ENCODE measurements at places on chromosomes 1 and 21.
A peak's percentile ranks its signal among the peaks of the same experiment; 100 is the strongest.

GRCh38 chr1:2591581-2592261, 5.1 kb downstream of the PRXL2B start:
- no peak for DNase-seq

DNA sequence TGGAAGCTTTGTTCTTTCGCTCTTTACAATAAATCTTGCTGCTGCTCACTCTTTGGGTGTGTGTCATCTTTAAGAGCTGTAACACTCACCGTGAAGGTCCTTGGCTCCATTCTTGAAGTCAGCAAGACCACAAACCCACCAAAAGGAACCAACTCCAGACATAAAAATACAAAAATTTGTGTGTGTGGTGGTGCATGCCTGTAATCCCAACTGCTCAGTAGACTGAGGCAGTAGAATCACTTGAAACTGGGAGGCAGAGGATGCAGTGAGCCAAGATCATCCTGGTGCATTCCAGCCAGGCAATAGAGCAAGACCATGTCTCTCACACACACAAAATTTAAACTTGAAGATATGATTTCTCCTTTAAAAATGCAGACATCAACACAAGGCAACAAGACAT, 1431.7 kb upstream of the B3GALT2 start:
- no peak for DNase-seq

DNA sequence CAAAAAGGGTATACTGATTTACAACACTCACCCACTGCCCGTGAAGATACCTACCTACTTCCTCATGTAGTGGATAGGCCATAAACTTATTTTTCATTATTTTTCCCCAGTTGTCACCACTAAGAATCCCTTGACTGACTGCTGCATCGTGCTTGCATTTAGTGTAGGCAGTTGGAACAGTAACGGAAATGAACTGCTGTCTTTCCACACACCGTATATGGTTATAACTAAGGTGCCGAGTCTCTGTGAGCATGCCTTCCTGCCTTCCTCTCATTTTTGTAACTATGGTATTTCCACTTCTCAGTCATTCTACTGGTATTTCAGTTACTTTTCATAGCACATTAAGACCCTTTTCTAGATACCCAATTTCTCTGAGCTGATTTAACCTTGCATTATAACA, 36.4 kb downstream of the SLC35F3 start:
- no peak for DNase-seq

GRCh38 chr21:33682992-33683627, 40.8 kb downstream of the ITSN1 start:
- peak; percentile 14 for DNase-seq

DNA sequence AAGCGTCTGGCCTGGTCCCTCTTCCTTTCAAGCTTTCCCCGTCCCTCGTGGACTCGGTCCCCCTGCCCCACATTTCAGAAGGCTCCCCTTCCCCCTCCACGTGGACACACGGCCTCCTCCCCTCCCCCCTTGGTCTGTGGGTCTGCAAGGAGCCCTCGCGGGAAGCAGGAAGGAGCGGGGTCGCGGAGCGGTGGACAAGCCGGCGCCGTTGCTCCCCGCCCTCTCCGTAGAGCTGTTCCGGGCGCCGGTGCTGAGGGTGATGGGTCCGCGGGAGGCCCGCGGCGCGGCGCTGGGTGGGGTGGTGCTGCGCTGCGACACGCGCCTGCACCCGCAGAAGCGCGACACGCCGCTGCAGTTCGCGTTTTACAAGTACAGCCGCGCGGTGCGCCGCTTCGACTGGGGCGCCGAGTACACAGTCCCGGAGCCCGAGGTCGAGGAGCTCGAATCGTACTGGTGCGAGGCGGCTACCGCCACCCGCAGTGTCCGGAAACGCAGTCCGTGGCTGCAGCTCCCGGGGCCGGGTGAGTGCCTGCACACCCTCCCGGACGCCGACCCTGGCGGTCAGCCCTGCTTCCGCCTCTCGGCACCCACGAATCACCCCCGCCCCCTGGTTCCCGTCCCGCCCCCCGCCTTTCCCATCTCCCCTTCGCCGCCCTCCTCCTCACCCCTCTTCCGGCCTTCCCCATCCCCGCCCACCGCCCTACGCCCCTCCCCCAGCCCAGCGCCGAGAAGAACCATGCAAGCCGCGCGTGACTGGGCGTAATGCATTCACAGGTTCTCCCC, 5.3 kb downstream of the FCRLB start:
- DNase-seq: peak; percentile 95

DNA sequence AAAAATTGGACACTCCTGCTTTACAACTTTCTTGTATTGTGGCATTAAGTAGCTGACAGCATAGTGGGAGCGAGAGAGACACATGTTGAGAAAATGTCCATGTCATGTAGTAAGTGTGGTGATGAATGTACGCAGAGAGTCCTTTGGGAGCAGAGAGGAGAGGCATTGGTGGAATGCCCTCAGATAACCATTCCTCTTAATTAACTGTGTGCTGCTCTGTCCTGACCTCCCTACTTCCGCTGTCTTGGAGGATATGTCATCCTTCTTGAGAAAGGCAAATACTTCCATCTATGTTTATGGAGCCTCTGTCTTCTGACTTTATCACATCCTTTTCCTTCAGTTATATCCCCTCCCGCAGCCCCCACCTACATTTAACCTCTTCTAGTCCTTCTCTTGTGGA, 38.4 kb downstream of the F3 start:
- DNase-seq: no peak

DNA sequence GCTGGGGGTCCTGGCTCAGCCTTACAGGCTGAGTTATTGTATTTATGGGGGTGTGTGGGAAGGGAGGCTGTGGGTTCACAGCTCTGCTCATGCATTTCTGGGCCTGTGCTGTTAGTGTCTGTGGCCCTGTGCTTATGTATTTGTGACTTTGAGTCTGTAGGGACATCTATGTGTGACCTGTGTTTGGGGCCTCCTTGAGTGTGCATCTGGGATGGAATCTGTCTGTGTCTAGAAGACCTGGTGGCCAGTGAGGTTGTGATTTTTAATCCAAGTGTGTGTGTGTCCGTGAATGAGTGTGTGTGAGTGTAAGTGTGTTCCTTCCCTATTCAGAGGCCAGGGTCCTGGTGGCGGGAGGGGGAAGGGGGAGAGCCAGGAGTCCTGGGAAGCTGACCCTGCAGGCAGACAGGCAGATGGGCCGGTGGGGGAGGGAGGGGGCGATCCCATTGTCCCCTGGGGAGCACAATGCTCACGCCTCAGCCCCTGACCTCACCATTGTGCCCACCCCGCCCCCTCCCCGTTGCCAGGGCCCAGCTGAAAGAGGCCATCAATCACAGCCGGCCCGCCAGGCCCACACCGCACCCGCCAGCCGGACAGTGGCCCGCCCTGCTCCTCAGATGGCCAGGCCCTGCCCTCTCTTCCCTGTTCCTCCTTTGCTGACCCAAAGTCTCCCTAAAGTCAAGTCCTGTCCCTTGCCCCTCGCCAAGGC, 19.6 kb downstream of the SLC27A3 start:
- no peak for DNase-seq

- DNase-seq: no peak
Observed at GRCh38 chr1:45629035-45629434, 5.2 kb upstream of the CCDC17 start.

DNA sequence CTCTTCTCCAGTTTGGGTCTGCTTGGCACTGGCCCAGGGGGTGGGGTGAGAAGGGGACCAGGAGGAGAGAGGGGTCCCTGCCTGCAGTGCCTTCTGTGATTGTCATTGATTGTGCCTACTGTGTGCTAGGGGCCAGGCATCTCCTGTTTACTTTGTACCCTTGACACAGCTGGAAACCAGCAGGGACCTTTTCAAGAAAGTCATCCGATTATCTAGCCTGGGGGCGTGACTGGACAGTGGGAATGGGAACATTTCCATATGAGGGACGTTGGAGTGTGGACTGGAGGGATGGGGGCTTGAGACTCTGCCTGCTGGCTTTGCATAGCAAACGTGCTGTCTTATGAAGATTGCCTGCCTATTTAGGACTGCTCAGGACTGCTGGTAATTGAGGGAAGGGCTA, 19.8 kb upstream of the DMBX1 start:
- DNase-seq: no peak

GRCh38 chr1:164560556-164560955, 1.6 kb downstream of the PBX1 start:
- DNase-seq: peak; percentile 37

DNA sequence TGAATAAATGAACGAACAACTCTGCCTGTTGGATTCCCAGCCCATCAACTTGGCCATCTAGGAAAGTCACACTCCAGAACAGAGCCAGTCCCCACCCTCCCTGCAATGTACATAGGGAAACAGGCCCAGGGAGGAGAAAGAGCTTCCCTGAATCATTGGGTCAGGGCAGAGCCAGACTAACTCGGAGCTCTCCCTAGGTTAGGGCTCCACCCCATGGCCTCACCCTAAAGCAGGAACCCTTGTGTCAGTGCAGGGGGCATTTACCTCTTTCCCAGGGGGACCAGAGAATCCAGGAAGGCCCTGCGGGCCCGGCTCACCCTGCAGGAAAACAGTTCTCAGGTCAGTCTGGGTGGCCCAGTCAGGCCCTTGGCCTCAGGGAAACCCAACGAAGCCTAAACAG, 11.6 kb downstream of the COL9A2 start:
- DNase-seq: peak; percentile 51

DNA sequence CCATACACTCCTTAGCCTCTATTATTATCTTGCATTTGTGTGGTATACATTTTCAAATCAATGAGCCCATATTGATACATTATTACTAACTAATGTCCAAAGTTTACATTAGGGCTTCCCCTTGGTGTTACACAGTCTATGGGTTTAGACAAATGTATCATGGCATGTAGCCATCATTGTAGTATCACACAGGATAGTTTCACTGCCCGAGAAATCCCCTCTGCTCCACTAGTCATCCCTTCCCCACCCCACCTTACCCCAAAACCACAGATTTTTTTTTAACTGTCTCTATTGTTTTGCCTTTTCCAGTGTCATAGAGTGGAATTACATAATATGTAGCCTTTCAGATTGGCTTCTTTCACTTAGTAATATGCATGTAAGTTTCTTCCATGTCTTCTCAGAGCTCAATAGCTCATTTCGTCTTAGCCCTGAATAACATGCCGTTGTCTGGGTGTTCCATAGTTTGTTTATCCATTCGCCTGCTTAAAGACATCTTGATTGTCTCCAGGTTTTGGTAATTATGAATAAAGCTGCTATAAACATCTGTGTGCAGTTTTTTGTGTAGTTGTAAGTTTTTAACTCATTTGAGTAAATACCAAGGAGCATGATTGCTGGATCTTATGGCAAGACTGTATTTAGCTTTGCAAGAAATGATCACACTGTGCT, 86.4 kb upstream of the LYST start:
- peak; percentile 41 for DNase-seq

- DNase-seq: no peak
Observed at GRCh38 chr1:185987611-185988321, 253.6 kb downstream of the HMCN1 start.

DNA sequence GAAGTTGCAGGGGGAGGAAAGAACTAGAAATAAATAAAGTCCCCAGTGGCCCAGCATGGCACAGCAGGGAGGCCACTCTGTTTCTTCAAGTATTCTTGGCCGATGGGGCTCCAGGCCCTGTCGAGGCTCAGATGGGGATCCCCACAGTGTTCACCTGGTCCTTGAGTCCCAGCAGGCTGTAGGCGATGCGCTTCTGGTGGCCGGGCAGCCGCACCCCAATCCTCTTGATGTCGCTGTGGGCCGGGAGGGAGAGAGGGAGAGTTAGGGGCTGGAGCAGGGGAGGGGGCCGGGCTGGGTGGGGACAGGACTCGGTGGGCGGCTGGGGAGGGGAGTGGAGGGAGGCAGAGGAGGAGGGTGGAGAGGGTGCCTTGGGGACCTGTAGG, 30.8 kb downstream of the EPHA2 start:
- no peak for DNase-seq

GRCh38 chr1:185439727-185440415, 122.8 kb upstream of the IVNS1ABP start:
- peak; percentile 15 for DNase-seq

- DNase-seq: no peak
Observed at GRCh38 chr1:36653850-36654249, 171.1 kb upstream of the CSF3R start.

DNA sequence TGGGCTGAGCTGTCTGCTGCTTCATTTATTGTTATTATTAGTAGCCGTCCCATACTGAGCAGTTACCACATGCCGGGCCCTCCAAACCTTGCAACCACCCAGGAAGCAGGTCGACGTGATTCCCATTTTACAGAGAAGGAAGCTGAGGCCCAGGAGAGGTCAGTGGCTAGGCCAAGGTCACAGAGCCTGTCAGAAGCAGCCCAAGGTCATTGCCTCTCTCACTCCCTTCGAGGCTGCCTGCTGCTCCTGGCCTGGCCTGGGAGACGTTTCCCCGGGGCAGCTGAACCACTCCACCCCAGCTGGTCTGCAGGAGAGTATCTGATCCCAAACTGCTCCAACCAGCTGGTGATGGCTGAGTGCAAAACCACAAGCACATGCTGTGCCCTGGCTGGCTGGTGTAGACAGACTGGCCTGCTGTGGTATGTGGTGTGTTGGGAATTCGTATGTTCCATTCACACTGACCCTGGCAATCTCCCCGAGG, 6.5 kb downstream of the PADI4 start:
- peak; percentile 40 for DNase-seq

- DNase-seq: no peak
Observed at GRCh38 chr1:46543761-46544560, 7.5 kb downstream of the KNCN start.

DNA sequence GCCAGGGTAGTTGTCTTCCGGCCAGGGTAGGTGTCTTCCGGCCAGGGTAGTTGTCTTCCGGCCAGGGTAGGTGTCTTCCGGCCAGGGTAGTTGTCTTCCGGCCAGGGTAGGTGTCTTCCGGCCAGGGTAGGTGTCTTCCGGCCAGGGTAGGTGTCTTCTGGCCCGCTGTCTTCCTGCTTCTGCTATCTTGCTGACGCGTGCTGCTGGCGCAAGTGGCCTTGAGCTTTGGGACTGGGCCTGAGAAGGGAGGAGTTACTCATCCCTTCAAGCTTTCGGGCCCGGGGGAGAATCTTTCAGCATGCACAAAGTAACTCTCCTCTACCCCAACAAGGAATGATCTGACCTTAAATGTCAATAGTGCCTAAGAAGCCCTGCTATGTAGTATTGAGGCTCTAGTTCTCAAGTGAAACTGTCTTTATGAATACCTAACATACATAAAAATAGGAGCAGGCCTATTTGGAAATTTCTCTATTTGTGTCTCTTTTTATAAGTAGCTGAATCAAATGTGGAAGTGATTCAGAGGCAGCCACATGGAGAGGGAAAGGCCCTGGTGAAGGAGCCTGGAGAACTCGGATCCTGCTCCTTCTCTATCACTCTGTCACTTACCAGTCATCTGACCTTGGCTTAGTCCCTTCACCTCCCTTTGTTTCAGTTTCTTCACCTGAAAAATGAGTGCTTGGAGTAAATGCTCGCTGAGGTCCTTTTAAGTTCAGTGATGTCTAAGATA, 65.6 kb downstream of the RGL1 start:
- DNase-seq: no peak

GRCh38 chr21:39843916-39844315, 23.3 kb upstream of the PCP4 start:
- DNase-seq: no peak

DNA sequence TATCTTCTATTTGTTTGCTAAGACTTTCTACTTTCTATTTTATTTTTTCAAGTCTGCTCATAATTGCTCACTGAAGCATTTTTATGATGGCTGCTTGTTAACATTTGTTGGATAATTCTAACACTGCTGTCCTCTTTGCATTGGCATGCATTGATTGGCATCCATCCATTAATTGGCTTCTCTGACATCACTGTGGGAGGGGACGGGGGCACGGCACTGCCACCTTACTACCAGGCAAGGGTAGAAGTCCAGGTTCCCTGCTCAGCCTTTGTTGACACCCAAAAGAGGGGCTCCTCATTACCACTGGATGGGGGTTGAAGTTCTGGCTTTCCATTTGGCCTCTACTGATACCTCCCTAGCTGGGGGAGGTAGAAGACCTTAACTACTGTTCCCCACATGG, 11.5 kb upstream of the ABCG1 start:
- no peak for DNase-seq
